ENCODE measurements at places on chromosomes 3 and 15.

DNA sequence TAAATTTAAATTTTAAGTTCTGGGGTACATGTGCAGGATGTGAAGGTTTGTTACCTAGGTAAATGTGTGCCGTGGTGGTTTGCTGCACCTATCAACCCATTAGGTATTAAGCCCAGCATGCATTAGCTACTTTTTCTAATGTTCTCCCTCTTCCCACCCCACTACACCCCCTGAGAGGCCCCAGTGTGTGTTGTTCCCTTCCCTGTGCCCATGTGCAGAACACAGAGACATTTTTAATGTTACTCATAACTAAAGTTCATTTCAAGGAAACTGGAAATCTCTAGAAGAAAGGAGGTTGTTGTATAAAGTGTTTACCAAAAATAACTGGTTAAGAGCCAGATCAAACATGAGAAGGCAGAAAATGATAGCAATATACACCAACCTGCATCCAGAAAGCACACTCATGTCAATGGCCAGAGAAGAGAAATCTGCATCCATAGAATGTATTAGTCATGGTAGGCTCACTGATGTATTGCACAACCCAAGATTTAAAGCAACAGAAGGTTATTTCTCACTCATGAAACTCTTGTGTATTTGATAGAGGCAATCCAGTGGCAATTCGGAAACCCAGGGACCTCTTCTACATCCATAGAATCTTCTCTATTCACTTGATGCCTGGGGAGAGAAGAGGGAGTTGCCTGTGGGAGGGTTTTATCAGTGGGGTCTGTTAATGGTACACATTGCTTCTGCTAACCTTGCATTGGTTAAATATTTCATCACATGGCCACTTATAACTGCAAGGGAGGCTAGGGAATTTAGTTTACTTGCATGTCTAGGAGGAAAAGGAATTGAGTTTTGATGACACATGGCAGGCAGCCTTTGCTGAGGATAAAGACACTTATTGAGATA is 321.9 kb upstream of the RASGRP1 start:
- DNase-seq = no peak

DNA sequence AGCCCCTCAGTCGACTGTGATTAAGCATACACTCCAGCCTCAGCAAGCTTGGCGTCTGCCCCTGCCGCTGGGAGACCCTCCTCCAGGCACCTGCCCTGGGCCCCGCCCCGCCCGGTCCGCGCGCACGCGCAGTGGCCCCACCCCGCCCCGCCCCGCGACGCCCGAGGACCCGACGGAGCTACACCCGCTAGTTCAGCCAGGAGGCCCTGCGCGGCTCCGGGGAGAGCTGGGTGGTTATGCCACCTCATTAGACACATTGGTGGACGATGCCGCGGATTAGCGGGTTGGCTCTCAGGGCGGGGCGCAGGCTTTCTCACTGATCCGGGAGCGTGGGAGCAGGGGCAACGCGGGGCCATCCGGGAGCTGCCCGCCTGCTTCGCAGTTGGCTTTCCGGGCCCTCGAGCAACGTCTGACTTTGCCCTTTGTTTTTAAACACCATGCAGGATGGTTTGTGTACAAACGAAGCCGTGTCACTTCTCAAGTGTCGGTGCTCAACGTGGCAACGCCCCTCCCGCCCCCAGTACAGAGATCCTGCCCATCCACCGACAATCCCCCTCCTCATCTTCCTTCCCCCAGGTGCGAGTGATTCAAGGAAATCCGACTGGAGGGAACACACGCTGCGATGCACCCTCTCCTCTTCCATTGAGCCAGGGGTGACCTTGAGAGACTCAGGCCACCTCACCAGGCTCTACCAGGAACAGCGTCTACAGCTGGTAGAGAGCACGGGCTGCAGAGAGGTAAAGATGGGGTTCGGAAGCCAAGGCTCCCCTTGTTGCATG is 109.3 kb downstream of the SHQ1 start:
- no peak for DNase-seq

DNA sequence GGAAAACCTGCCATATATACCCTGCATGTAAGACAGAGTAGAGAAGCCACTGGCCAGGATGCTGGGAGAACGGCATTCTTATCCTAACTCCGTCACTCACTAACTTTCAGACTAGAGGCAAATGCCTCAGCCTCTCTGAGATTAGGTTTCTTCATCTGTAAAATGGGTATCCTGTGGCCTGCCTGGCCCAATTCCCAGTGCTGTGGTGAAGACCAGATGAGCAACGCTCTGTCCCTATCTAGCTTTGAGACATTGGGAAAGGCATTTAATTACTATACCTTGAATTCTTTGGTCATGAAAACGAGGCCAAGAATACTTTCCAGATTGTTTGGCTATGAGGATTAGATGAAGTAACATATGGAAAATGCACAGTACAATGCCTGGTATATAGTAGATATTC is 35.9 kb downstream of the CEMIP start:
- DNase-seq = no peak

DNA sequence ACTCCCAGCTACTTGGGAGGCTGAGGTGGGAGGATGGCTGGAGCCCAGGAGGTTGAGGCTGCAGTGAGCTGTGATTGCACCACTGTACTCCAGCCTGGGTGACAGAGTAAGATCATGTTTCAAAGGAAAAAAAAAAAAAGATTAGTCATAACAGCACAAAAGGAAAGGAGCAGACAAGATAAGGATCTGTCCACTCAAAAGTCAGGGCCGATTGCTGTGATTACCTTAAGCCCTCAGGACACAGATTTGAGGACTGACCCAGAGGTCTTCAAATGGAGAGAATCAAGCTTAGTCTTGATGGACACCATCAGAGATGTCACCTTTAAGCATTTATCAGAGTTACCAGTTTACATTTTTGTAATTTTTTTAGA is 23.9 kb upstream of the HEG1 start:
- DNase-seq = no peak

DNA sequence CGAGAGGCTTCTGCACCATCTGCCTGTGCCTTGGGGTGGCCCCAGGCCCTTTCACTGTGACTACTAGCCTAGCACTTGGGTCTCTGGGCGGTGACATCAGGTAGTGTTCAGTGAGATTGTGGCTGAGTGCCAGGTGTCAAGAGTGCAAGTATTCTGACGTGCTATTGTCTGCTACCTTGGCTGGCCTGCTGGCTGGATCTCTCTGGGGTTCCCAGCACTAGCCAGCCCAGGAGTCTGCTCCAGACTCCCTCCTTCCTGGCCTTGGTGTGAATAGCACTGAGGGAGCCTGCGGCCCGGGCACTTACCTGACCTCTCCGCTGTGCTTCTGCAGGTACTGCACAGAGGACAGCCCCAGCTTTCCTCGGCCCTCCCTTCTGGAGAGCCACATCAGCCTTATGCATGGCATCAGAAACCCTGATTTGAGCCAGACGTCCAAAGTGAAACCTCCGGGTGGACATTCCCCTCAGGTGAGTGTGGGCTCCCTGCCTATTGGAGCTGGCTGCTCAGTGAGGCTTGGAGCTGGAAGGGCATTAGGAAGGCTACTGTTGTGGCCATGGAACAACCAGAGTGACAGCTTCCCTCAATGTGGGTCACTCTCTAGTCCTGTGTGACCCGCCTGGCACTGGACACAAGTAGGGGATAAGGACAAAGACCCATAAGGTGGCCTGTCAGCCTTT is 17.5 kb upstream of the ALPK3 start:
- no peak for DNase-seq

GRCh38 chr3:99843590-99844258 is 26.1 kb downstream of the CMSS1 start:
- DNase-seq = no peak

DNA sequence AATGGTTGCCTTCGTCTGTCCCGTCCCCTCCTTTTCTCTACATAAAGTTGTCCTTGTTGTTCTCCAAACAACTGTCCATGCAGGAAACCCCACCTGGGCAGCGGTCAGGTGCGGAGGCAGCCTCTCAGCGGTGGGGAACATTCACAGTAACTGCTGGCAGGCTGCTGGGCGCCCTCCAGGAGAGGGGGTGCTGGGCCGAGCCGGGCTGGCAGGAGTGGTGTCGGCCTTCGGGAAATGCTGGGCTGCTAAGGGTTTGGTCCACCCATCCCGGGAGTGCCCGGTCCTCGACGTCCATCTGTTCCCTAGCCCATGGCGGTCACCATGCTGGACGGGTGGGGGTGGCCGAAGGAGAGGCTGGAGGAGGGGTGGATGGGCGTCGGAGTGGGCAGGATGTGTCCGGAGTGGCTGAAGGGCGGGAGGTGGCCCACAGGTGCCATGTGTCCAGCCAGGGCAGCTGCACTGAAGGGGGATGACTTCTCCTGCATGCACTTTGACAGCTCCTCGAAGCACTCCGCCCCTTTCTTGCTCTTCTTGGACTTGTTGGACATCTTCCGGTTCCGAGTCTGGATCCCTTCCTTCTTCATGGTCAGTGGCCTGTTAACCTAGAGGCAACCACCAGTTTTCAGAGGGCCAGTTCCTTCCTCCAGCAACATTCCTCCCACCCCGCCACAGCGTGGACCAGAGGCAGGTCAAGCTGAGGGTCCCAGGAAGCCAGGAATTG is 12.1 kb downstream of the GATA2 start:
- DNase-seq = no peak

DNA sequence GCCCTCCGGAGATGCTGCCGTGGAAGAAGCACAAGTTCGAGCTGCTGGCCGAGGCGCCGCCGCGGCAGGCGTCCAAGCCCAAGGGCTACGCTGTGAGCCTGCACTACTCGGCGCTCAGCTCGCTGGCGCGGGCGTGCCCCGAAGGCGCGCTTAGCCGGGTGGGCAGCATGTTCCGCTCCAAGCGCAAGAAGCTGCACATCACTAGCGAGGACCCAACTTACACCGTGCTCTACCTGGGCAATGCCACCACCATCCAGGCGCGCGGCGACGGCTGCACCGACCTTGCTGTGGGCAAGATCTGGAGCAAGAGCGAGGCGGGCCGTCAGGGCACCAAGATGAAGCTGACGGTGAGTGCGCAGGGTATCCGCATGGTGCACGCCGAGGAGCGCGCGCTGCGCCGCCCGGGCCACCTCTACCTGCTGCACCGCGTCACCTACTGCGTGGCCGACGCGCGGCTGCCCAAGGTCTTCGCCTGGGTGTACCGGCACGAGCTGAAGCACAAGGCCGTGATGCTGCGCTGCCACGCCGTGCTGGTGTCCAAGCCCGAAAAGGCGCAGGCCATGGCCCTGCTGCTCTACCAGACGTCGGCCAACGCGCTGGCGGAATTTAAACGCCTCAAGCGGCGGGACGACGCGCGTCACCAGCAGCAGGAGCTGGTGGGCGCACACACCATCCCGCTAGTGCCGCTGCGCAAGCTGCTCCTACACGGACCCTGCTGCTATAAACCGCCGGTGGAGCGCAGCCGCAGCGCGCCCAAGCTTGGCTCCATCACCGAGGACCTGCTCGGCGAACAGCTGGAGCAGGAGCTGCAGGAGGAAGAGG is 1.3 kb downstream of the FAM43A start:
- DNase-seq = no peak

GRCh38 chr3:149936812-149937230 is 33.9 kb downstream of the PFN2 start:
- DNase-seq = no peak

GRCh38 chr3:131995891-131996290 is 38.9 kb downstream of the CPNE4 start:
- no peak for DNase-seq

- DNase-seq = no peak
Measured at GRCh38 chr15:44231842-44232241, 36.8 kb upstream of the FRMD5 start.

GRCh38 chr3:40312661-40313226 is 3.2 kb downstream of the EIF1B start:
- DNase-seq = no peak

- DNase-seq = no peak
Measured at GRCh38 chr3:88732186-88732585, 375.2 kb upstream of the EPHA3 start.

DNA sequence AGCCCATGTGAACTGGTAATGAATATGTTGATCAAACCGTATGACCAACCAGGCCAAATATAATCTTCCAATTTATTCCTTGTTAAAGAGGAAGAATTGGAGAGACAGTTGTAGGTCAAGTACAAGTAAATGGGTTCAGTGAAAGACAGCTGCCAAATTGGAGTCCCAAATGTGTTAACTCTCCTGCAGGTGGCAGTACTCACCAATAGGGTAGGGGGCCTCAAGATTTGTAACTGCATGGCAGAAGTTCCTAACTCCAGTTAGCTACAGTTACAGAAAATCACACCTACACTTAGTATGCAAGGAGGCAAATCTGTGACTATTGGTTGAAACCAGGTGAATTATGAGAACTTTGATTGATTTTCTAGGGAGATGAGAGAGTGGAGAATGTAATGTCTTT is 278.0 kb downstream of the ZBBX start:
- DNase-seq = no peak

DNA sequence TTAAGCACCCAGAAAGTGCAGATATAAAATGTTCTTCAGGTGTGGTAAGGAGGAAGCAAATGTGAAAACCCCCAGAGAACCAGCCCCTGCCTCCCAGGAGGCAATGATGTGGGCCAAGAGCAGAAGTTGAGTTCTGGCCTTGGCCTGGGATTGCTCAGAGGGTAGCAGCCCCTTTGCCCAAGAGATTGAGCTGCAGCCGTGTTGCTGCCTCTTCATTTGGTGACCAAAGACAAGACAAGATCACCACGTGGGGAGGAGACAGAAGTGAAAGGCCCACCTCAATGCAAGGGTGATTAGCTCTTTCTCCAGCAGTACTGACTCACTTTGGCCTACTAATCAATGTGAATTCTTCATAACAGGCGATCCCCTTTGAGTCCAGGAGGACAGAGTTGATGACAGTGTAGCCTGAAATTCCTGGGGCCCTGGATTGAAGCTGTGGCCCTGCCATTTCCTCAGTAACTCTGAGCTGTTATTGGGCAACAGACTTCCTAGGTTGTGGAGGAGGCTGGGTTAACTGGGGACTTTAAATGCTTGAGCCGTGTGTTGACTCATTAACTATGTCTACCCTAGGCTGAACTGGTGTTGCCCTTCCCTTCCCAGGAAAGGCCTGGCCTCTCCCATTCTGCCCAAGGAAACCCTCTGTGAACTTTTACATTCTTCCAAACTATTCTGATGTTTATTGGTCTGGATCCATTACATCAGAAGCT is 86.5 kb downstream of the ST6GAL1 start:
- no peak for DNase-seq

- no peak for DNase-seq
Measured at GRCh38 chr15:63212050-63213004, 22.9 kb downstream of the RAB8B start.

DNA sequence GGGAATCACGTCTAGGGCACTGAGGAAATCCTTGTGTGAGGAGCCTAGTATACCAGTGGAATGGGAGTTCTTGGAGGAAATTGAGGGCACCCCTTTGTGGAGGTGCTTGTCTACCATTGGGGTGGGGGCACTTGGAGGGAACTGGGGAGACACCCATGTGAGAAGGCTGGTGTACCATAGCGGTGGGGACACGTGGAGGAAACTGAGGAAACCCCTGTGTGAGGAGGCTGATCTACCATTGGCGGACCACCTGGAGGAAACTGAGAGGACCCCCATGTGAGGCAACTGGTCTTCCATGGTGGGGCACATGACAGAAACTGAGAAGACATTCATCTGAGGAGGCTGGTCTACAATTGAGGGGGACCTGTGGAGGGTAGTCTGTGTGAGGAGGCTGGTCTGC is 164.5 kb downstream of the FBLN2 start:
- no peak for DNase-seq
